ENCODE measurements at places on chromosomes 1 and 21. TPM values are rescaled to one million over a fixed set of nuclear protein-coding genes. Genes with fewer than 3 reads are reported as not detected.

- DNase-seq = no peak
Measured at GRCh38 chr21:25515484-25516405, 91.5 kb downstream of the MRPL39 start.

GRCh38 chr21:37432710-37433455 is 66.3 kb downstream of the DYRK1A start:
- no peak for DNase-seq

GRCh38 chr1:31706384-31707058 is 2.7 kb upstream of the COL16A1 start:
- DNase-seq = no peak

The CLCA4 gene
- not detected for total RNA-seq

The CYP4X1 gene
- 40.6 TPM for total RNA-seq

The SLAMF7 gene
- total RNA-seq = 0.22 TPM
